Activated naive CD4-positive, alpha-beta T cell treated with anti-CD3 and anti-CD28 coated beads for 36 hours (primary cell): ENCODE measurements at places on chromosomes 3 and 15. TPM values are rescaled to one million over a fixed set of nuclear protein-coding genes. Genes with fewer than 3 reads are reported as not detected.

FGD5 gene
- total RNA-seq = not detected

C15orf62 gene
- total RNA-seq = 0.10 TPM

TUSC7 gene
- total RNA-seq = not detected

EFCC1 gene
- 0.10 TPM for total RNA-seq

- no peak overlapping the region for H3K27ac ChIP-seq
- no peaks in the 10 kb centered on the region for H3K4me1 ChIP-seq
- H3K27me3 ChIP-seq = no peaks in the 10 kb centered on the region
These were observed 195.2 kb downstream of the TLE3 start for GRCh38 chr15:69902414-69903062.

DNA sequence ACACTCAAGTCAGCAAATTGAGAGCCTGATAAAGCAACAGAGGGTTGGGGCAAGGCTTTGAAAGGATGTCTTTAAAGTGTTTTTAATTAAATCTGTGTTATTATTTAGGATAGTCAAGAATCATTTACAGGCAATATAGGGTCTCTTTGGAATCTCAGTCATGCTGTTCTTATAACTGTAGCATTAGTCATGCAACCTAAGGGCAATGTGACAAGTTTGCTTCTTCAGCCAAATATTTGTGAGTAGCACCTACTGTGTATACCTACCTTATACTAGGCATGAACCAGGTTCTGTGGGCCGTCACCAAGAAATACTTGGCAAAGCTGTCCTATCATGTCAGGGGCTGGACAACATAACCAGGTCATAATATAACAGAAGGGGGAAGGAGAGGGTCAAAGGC is 184.6 kb upstream of the TRIM42 start:
- DNase-seq = no peak
- H3K4me3 ChIP-seq = no peak overlapping the region
- no peak overlapping the region for H3K27ac ChIP-seq
- no peaks in the 10 kb centered on the region for H3K36me3 ChIP-seq

DNA sequence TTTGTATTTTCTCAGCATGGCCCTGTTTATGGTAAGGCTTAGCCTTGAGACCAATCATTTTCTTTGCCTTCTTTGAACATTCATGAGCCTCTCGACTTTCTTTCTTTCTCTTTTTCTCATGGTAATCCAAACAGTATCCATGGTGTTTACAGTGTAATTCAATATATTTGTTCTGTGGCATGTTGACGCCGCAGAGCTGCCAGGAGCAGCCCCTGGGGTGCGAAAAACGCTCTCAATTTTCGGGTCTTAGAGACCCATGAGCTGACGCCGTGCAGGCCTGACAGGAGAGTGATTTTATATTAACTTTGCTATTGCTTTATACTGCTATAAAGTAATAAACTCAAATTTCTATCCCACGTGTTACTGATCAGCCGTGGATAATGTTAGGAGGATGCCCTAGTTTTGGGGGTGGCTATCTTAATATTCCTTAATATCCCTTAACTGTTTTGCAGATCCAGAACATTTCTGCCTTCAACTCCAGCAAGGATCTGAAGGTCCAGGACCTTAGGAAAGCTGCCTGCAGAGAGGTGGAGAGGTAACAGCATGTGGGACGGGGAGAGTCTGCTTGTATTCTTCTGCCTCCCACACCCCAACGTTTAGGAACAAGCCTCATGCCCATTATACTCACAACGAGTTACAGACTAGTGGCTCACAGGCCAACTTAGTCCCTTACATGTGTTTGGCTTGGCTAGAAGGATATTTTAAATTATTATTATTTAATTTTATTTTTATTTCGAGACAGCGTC is 29.3 kb upstream of the MYO1E start:
- H3K4me1 ChIP-seq = no peaks in the 10 kb centered on the region
- no peak for DNase-seq
- H3K27ac ChIP-seq = no peak overlapping the region
- no peaks in the 10 kb centered on the region for H3K36me3 ChIP-seq
- H3K27me3 ChIP-seq = no peaks in the 10 kb centered on the region
- H3K4me3 ChIP-seq = no peak overlapping the region

GRCh38 chr3:17546500-17547255 is 195.8 kb downstream of the TBC1D5 start:
- no peak for DNase-seq
- H3K27ac ChIP-seq = no peak overlapping the region
- H3K4me3 ChIP-seq = no peak overlapping the region
- H3K4me1 ChIP-seq = no peaks in the 10 kb centered on the region
- peaks cover 6% of the 10 kb centered on the region for H3K36me3 ChIP-seq

GRCh38 chr15:94352636-94353487 is 121.5 kb downstream of the MCTP2 start:
- H3K27ac ChIP-seq = no peak overlapping the region
- DNase-seq = no peak
- peaks cover 23% of the 10 kb centered on the region for H3K36me3 ChIP-seq
- H3K27me3 ChIP-seq = no peaks in the 10 kb centered on the region
- H3K4me3 ChIP-seq = no peak overlapping the region
